ENCODE measurements at places on chromosomes 5 and 9.

DNA sequence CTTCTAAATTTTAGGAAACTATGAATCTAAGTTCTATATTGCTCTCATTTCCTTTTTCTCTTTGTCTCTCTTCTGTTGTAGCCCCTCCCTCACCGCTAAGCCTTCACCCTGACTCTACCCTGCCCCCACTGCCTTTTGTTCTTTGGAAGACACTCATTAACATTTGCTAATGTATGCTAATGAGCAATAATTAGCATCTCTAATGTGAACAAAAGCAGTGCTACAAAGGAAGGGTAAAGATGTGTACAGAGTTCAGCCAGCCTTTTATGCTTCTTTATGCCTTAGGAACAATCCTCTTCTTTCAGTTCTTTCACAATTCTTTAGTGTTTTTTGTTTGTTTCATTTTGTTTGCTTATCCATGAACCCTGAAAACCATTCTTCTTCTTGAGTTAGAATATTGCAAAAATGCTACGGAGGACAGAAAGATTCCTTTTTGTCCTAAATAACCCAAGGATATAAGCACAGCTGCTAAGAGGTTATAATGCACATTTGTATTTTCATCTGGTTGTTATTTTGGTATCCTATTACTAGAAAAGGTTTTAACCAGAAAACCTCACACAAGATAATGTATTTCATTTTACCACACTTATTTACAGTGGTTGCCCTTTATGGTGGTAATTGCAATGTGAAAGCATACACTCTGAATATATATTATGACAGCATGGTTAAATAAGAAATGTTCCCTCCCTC is 159.3 kb downstream of the TMC1 start:
- DNase-seq: peak; percentile 14

DNA sequence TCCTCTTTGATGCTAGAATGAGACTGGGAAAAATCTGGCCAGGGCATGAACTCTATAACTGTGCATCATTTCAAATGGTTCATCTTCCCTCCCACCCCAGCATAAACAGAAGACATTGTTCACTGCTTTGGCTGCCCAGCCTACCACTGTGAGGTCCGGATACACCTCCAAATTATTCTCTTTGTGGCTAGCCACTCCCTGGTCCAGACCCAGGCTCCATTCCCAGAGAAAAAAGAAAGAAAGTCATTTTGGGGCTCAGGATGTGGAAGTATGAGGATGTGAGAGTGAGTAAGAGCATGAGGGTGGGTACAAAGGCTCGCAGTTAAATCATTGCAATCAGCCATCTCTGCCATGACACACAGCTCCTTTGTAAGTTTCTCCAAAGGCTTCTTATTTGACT is 559.2 kb downstream of the PSAT1 start:
- DNase-seq: no peak

- DNase-seq: no peak
Measured at GRCh38 chr9:75992482-75993206, 102.2 kb downstream of the PCSK5 start.

DNA sequence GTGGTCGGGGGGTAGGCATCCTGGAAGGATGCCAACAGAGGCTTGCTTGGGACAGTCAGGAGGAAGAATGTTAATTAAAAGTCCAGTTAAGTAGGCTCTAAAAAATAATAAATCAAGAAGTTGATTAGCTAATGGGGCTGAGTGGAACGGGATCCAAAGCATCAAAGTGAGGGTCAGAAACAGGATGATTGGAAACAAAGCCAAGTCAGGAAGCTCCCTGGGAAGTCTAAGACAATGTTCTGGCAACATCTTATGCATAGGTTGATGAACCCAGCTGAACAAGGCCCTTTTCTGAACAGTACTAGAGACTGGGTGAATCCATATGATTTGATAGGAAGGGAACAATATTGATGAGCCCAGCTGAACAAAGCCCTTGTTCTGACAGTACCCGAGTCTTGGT is 50.2 kb upstream of the STARD4 start:
- DNase-seq: no peak

DNA sequence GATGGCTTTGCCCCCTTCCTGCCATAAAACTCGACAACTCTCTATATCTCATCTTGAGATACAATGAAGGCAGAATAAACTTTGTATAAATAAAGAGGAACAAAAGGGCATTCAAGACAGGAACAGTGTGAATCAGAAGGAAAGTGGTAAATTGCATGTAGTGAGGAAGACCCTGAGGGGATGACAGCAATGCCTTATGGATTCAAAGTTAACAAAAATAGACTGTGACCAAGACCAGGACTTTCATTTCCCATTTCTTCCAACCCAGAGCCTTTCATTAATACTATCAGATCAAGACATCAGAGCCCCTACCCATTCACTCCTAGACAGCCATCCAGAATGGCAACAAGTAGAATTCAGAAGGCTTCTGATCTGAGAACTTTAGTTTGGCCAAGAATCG is 46.4 kb upstream of the ZNF462 start:
- DNase-seq: no peak

- no peak for DNase-seq
Measured at GRCh38 chr9:129362287-129363000, 184.4 kb upstream of the IER5L start.

GRCh38 chr9:37362430-37362829 is 60.1 kb upstream of the GRHPR start:
- no peak for DNase-seq

GRCh38 chr5:154400678-154401077 is 45.1 kb upstream of the SAP30L start:
- no peak for DNase-seq

GRCh38 chr9:88950341-88951154 is 40.7 kb upstream of the S1PR3 start:
- no peak for DNase-seq

- peak; percentile 61 for DNase-seq
Measured at GRCh38 chr5:58503390-58504046, 12.3 kb downstream of the GAPT start.

DNA sequence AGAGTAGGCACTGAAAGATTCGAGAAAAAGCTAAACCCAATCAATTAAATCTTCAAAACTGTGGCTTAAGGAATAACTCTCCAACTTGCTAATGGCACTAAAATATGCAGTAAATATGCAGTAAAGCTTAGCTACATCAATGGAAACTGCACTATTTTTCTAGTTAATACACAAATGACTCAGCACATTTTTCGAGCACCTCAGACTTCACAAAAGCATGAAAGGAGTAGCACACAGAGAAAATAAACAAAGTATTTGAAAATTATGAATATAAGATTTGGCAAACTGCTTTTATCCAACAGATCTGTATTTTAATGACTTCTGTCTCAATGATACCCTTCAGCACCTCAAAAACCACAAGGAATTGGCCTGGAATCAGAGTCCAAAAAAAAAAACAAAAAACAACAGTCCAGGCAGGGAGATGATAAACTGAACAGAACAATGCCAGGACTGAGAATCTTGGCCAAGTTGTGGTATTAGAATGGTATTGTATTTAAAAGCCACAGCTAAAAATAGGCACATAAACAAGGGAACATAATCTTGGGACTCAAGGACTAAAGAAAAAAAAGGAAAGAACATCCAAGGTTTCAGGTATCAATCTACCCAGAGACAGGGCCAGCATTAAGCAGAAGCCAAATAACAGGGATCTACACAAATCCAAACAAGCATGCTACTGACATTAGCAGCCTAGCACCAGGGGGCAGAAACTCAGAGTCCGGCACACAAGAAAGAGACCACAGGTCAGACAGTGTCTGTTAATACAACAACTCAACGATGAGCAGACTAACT is 21.4 kb downstream of the TMEM245 start:
- peak; percentile 27 for DNase-seq

GRCh38 chr5:1874771-1875220 is 7.9 kb downstream of the IRX4 start:
- DNase-seq: no peak

DNA sequence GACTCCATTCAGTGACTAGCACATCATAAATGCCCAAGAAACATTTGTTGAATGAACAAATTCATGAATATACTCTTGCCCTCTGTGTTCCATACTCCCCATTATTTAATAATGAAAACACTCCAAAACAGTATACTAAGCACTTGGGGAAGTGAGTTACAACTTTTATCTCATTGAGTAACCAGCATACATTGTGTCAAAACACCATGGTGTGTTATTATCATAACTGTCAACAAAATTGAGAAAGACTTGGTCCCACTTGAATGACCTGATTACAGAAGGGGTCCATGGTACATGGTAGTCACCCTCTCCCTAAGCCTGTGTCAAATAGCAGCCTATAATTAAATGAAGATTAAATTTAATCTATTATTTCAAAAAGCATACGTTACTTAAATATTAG is 16.2 kb downstream of the ANKH start:
- no peak for DNase-seq

DNA sequence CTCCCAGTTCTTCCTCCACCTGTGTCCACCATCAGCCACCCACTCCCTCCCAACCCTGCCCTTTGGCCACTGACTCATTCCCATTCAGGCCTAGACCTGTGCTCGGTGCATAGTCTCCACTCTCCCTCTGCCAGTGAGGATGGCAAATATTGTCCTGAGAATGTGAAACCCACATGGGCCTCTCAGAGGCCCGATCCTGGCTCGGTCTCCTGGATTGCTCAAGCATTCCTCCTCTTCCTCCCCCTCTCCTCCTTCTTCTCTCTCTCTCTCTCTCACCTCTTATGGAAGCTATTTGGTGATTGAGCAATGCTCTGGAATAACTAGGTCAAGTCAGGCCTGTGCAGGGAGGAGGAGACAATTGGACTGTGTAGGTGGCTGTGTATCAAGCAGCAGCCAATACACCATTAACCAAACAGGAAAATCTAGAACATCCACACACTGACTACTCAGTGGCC is 99.9 kb downstream of the KLF4 start:
- DNase-seq: no peak

- DNase-seq: no peak
Measured at GRCh38 chr9:27441741-27442070, 82.4 kb upstream of the IFNK start.

DNA sequence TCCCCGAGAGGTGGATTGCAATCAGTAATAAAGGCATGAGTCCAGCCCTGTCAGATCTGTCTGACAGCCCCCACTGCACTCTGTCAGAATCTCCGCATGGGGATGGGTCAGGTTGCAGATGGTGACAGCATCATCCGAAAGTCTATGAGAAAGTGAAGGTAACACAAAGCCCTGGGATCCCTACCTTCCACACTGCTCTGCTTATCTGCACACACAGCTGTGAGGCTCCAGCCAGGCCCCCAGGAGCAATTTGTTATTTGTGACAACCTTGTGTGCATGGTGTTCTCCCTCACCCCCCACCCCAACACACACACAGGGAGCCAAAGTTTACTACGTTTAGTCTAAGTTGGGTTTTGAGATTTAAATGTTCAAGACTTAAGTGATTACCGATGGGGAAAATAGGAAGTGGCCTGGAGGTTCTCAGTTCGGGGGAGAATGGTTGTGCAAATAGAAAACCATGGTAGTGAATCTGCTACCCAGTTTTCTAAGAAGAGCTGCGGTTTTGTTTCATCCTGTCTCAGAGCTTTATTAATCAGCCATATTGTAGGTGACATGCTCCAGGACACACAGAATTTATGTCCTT is 92.7 kb downstream of the SV2C start:
- DNase-seq: no peak

- DNase-seq: no peak
Measured at GRCh38 chr5:95838001-95838520, 15.5 kb upstream of the GLRX start.

GRCh38 chr5:6256901-6257300 is 121.4 kb downstream of the MED10 start:
- no peak for DNase-seq

DNA sequence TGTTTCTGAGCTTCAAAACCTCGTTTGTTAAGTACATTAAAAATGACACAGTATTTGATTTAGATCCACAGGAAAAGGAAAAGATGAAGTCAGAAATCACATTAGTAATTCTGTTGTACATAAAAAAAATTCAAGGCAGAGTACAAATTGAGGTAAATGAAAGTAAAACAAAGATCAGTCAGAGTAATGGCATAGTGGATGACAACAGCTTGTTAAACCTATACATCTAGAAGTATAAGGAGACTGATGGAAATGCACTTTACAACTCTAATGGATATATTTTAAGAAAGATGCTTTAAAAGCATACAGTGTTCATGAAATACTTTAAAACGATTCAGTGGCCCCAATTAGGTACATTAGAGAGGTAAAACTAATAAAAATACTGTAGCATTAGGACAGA is 631.3 kb upstream of the SEMA6A start:
- no peak for DNase-seq

DNA sequence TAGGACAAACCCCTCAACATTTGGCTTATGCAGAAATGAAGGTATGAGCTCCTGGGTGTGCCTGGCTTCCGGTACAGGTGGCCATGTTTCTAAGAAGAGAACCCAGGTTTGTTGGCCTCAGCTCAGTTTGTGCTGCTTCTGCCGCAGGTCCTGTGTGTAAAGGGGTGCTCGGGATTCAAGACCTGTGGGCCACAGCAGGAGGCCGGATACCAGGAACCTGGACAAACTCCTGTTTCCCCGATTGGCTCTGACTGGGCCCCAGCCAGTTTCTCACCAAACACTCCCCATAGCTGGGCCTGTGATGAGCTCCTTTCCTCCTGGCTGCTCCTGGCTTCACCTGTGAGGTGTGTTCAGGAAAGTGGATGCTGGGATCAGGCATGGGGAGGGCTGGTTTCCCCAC is 271.2 kb upstream of the IRX2 start:
- no peak for DNase-seq

DNA sequence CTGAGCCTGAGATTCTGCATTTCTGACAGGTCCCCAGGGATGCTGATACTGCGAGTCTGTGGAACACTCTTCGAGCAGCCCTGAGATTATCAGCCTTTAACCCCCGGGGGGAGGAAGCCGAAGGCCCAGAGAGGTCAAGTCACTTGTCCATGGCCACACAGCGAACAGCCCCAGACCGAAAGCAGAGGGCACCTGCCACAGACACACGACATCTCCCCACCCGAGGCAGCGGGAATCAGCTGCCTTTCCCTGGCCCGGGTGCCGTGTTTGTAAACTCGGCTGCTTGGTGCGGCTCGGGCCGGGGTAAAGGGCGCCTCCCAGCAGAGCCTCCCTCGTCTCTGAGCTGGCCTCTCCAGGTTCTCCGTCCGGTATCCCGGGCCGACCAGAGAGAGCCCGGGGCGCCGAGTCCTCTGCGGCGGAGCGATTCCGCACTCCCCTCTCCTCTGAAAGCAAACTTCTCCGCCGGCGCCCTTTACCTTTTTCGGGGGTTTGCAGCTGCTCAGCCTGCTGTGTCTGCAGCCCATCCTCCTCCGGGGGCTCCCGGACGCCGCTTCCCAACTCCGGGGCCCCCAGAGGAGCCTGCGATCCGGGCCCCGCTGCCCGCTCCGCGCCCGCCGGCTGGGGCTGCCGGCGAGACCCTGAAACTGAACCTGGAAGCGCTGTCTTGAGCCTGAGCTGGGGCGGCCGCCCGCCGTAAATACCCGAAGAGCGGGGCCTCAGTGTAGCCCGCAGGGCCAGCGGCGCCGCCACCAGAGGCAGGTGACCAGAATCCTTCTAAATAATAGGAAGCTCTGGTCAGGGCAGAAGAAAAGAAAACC is at the start of gene CCDC69:
CCDC69 (minus strand) TSS at position 646 of the 818 bp plus-strand sequence; CDS start at position 524, 122 bp downstream.
- peak; percentile 15 for DNase-seq

DNA sequence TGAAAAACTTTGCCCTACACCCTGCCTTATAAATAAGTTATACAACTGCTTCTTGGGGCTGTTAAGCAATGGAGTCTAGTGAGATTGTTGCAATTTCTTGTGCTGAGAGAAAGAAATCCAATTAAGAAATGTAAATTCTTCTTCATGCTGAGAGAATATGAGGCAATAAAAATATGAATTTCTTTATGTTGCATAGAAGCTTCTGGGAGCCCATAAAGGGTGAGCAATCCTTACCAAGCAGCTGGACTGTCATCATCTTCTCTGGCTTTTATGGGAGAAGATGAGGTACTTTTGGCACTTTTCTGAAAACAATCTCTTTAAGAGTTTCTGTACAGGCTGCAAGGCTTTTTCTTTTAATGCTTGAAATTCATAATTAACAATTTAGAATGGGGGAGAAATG is 204.3 kb downstream of the DMRTA1 start:
- DNase-seq: no peak
